Naive thymus-derived CD8-positive, alpha-beta T cell (primary cell): ENCODE measurements at places on chromosomes 3 and 15. TPM values are rescaled to one million over a fixed set of nuclear protein-coding genes. Genes with fewer than 3 reads are reported as not detected.

Gene MAP6D1
- 1.0 TPM for total RNA-seq

DNA sequence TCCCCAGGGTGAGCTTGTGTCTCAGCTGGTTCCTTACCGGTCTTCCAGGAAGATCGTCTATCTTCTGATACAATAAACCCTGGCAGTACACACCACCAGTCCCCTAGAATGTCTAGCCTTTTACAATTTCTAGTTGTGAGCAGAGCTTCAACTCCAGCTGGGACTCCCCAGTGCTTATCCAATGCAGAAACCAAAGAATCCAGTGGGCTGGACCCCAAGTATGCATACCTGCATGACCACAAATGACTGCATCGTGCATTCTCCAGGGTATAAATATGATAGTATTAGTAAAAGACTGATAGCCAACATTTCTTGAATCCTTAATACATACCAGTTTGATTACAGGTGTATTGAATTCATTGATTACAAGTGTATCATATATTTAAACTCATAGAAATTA lies 176.0 kb downstream of the SATB1 start:
- no peaks in the 10 kb centered on the region for H3K4me1 ChIP-seq
- DNase-seq = no peak
- no peak overlapping the region for H3K4me3 ChIP-seq
- H3K27ac ChIP-seq = no peak overlapping the region
- H3K36me3 ChIP-seq = no peaks in the 10 kb centered on the region

Gene LRRC34
- total RNA-seq = 0.73 TPM

DNA sequence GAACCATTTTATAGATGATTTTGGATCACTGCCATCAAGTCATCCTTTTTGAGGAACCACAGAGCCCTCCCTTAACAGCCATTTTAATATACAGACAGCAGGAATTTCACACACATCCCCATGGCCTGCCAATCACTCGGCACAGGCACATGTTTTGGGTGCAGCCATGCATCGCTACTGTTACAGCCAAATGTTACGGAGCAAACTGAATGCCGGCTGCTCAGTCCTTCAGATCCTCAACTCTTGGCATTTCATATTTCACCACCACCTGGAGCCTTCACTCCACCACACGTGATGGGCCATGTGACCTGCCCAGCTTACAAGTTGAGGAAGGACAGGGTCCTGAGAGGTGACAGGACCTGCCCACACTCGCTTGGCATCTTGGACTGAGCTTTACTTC lies 90.8 kb downstream of the OXNAD1 start:
- peak overlapping the region; percentile 9 for H3K27ac ChIP-seq
- no peak overlapping the region for H3K4me3 ChIP-seq
- H3K36me3 ChIP-seq = peaks cover 66% of the 10 kb centered on the region
- H3K27me3 ChIP-seq = no peaks in the 10 kb centered on the region
- H3K4me1 ChIP-seq = peaks cover 59% of the 10 kb centered on the region

- DNase-seq = no peak
- no peaks in the 10 kb centered on the region for H3K36me3 ChIP-seq
- H3K4me1 ChIP-seq = peaks cover 50% of the 10 kb centered on the region
- peak overlapping the region; percentile 27 for H3K4me3 ChIP-seq
Observed at GRCh38 chr15:49044002-49044401, 2.2 kb downstream of the SECISBP2L start.
